Stimulated activated CD8-positive, alpha-beta memory T cell treated with anti-CD3 and anti-CD28 coated beads, Interleukin-4, amount 100 ng/mL, for 1 hour (primary cell): ENCODE measurements at places on chromosomes 11 and 22.

- no peak for DNase-seq
Observed at GRCh38 chr11:123681030-123681429, 26.6 kb upstream of the SCN3B start.

DNA sequence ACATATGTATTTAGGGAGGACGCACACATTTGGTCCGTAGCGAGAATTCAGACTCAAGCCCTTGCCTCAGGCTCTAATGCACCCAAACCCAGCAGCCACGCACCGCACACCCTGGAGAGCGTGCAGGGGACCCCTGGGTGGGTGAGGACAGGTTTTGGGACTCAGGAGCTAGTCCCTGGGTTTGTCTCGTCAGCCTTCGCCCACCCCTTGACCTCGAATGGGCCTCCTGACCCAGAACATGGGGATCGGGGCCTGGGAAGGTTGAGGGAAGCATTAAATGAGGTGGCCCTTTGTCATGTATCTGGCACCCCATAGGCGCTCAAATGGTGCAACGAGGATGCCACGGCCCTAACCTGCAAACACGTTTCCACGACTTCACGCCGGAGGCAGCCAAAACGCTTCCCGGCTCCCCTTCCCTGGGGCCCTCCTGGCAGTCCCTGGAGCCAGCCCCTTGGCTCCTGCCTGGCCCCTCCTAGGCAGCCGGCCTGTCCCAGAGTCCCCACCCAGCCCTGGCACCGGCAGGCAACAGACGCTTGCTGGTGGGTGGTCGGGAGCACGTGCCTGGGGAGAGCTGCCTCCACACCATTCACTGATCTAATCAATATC is 5.5 kb upstream of the LINC01488 start:
- DNase-seq: no peak

DNA sequence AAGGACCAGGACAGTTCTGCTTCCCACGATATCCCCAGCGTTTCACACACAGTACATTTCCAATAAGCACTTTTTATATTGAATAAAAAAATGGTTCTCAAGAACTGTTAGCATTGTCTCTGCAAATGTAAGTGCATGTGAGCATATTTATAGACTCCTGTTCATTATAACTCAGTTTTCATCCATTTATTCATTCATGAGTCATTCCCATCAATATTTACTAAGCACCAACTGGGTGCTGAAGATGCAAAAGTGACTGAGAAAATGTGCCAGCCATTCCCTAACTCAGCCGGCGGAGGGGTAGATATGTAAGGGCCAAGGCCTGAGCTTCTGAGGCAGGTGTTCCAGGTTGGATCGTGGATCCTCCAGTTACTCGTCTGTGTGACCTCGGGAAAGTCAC is 64.8 kb downstream of the CACNG2 start:
- DNase-seq: no peak

DNA sequence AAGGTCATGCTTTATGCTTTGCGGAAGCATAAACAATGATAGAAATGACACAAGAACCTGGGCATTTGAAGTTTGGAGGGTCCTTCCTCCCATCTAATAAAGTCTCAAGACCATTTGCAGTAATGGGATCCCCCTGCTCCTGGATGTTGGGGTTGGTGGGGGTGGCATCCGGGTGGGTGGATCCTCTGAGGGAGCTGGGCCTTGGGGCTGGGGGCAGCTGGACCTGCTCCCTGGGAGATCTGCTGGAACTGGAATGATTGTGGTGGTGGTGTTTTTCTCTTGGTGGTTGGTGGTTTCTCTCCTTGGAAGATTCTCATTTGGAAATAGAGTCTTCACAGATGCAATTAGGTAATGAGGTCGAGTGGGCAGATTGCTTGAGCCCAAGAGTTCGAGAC is 2.2 kb upstream of the NAP1L4 start:
- DNase-seq: no peak

DNA sequence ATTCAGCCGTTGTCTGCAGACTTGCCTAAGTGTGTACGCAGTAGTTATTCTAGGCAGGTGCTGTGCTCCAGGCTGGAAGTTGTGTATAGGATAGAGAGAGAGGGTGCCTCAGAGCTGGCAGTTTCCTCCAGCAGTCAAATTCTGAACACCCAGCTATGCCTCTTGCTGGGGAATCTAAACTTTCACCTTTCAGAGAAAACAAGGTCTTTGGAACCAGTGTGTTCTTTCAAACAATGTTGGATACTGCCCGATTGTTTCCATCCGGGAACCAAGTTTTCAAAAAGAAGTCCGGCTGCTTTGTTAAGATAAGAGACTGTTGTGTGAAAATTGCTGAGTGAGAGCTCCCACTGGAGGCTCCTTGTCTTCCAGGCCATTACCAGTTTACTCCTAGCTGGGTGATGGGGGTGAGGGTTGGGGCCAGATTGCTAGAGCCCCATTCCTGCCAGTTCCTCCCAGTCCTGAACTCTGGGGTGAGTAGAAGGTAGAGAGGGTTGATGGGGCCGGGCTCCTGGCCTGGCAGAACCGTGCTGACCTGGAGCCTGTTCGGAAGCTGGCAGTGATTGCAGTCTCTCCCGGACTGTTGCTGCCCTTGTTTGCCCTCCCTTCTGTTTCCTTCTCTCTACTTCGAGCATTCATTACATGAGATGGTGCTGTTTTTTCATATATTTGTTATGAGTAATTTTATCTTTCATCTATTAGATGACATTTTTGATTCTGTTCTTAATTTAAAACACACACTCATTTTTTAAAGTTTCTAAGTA is 150.2 kb downstream of the TEAD1 start:
- no peak for DNase-seq

GRCh38 chr11:108886660-108887009 is 221.8 kb downstream of the DDX10 start:
- no peak for DNase-seq

DNA sequence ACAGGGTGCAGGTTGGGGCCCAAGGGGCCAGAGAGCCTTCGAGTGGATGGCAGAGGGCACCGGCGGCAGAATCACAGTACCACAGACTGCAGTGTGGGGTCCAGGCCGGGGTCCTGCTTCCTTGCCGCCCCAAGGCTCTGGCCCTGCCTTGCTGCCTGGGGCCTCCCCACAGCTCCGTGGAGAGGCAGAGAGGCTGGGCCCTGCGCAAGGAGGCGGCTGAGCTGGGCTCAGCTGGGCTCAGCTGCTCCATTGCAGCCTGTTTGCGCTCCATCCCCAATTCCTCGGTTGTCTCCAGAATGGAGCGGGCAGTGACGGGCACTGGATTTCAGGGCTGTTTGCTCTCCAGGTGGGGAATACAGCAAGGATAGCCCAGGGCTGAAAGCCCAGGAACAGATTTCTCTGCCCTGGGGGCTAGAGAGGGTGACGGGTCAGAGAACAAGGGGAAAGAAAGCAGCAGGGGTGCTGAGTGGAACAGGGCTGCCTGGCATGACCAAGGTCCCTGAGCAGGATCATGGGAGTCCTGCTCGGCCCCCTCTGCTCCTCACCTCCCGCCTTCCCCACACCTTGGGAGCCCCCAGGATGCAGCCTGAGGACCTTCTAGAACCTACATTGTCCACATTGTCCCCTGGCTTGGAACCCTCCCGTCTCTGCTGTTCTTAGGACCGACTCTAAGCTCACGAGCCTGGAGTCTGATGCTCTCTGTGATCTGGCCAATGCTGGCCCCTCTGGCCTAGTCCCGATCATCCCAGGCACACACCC is 18.9 kb downstream of the MRGPRG start:
- DNase-seq: no peak

- no peak for DNase-seq
Observed at GRCh38 chr11:80414181-80415165, 973.6 kb upstream of the TENM4 start.

DNA sequence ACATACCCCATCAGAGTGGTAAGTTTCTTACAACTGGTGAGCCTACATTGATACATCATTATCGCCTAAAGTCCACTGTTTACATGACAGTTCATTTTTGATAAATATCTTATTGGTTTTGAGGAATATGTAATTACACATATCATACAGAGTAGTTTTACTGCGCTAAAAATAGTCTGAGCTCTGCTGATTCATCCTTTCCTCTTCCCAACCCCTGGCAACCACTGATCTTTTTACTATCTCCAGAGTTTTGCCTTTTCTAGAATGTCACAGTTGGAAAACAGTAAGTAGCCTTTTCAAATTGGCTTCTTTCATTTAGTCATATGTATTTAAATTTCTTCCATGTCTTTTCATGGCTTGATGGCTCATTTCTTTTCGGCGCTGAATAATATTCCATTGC is 112.8 kb downstream of the LARGE1 start:
- no peak for DNase-seq

- no peak for DNase-seq
Observed at GRCh38 chr11:86416494-86416893, 41.8 kb downstream of the CCDC81 start.

GRCh38 chr11:44711787-44712608 is 14.8 kb upstream of the TSPAN18 start:
- no peak for DNase-seq

DNA sequence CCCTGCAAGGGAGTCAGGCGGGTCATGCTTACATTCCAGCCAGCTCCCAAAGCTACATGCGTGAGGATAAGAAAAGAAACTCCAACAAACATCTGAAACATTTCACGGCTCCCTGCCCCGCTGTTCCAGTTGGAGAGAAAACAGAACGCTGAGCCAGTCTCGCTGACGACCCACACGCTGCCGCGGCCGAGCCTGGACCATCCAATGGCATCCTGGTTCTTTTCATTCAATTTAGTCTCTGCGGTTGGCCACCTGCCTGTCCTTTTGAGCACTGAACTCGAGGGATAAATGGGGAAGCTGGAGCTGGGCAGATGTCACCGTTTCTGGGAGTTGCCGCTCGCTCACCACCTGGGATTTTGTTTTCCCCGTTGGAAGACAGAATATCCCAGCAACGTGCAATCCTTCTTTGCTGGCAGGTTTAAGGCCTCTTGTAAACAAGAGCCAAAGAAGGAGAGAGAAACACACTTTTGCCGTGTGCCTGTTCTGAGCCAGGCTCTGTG is 45.3 kb upstream of the SHISAL1 start:
- DNase-seq: no peak

GRCh38 chr22:21447694-21448402 is 19.3 kb upstream of the TMEM191C start:
- DNase-seq: no peak

GRCh38 chr11:76371170-76371569 is 9.8 kb downstream of the THAP12 start:
- DNase-seq: no peak

GRCh38 chr11:657691-658126 is 20.6 kb downstream of the DRD4 start:
- no peak for DNase-seq

DNA sequence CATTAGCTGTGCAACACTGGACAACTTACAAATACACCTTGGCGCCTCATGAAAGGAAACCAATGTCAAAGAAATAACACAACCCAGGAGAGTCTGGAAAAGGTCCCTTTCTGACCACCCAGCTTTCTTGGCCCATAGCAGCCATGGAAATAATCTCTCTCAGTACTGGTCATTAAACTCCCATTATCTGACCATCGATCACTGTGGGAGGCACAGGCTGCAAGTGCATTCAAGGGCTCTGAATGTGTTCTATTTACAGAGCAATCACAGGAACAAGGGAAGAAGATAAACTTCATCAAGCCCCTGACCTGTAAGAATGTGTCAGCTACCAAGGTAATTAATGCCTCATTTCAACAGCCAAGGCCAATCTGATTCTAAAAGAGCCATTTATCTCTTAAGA is 40.1 kb downstream of the CTSC start:
- DNase-seq: no peak

DNA sequence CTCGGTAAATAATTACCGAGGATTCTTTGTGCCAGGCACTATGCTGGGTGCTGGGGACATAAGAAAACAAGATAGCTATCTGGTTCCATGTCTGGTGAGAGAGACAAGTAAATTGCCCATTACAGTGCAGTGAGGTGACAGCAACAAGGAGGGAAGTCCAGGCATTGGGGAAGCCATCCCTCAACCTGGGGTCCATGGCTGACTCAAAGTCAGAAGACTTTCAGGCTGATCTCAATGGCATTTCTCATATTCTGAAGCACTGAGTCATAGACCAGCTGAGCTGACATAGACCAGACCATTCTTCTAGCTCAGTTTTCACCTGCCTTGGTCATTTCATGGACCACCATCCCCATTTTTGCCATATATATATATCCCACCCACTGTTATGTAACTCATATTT is 158.8 kb downstream of the TTC17 start:
- no peak for DNase-seq

DNA sequence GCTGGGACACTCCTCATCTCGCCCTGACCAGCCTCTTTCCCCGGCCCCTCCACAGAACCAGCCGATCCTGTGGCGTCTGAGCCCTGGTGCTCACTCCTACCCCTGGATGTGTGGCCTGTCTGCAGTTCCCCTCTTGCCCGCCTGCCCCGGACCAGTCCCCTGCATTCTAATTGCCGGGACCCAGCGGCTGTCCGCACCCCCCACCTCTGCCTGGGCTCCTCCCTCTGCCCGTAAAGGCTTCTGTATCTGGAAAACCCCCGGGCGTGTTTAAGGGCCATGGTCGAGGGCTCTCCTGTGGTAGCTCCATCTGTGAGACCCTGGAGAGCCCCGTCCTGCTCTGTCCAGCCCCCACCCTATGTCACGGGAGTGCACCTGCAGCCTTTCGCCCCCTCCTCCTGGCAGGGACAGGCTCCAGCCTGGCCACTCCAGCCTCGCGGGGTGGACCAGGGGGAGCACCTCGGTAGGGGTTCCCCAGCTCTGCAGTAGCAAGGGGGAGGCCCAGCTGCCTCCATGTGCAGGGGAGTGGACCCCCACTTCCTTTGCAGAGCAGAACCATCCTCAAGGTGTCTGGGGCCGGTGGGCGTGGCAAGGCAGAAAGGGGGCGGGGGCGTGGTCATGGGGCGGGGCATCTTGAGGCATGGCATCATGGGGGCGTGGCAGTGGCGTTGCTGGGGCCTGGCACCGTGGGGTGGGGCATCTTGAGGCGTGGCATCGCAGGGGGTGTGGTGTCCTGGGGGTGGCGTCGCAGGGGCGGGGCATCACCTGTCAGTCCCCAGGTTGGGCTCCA is 430.4 kb downstream of the TBC1D22A start:
- no peak for DNase-seq

GRCh38 chr22:19654338-19654987 is 59.8 kb upstream of the SEPTIN5 start:
- DNase-seq: no peak

DNA sequence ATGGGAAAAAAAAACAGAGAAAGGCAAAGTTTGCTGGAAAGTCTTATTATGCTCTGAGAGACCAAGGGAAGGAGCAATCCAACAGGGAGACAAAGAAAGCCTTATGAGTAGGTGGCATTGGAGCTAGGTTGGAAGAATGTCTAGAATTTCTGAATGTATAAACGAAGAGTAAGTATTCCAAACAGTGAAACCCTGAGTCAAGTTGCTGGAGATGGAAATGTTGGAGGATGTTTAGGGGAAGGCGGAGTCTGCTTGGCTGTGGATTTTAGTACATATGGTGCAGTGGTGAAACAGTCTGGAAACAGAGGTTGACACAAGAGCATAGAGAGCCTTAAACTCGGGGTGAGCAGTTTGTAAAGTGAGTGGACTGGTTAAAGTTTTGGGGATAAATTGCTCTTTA is 314.8 kb upstream of the CADM1 start:
- no peak for DNase-seq
